ENCODE measurements at places on chromosomes 4 and X. TPM values are rescaled to one million over a fixed set of nuclear protein-coding genes. Genes with fewer than 3 reads are reported as not detected.

GRCh38 chrX:67563469-67564448 is 19.9 kb downstream of the AR start:
- H3K36me3 ChIP-seq: no peaks in the 10 kb centered on the region
- no peak overlapping the region for H3K27ac ChIP-seq
- H3K4me3 ChIP-seq: no peak overlapping the region
- no peak for DNase-seq
- H3K27me3 ChIP-seq: no peaks in the 10 kb centered on the region

DNA sequence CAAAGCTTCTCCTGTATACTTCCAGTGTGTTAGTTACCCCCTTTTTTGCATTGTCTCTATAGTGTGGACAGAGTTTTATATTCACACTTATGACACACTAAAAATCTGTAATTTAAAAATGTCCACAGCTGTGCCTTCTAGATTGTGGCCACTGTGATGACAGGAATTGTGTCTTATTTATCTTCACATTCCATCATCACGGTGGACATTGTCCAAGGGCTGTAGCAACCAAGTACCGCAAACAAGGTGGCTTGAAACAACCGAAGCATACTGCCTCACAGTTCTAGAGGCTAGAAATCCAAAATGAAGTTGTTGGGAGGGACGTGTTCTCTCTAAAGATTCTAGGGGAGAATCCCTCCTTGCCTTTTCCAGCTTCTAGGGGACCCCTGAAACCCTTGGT is 32.3 kb downstream of the CHRNA9 start:
- no peak overlapping the region for H3K27ac ChIP-seq
- no peaks in the 10 kb centered on the region for H3K27me3 ChIP-seq
- no peaks in the 10 kb centered on the region for H3K36me3 ChIP-seq

IL2RG gene
- 323 TPM for total RNA-seq

DNA sequence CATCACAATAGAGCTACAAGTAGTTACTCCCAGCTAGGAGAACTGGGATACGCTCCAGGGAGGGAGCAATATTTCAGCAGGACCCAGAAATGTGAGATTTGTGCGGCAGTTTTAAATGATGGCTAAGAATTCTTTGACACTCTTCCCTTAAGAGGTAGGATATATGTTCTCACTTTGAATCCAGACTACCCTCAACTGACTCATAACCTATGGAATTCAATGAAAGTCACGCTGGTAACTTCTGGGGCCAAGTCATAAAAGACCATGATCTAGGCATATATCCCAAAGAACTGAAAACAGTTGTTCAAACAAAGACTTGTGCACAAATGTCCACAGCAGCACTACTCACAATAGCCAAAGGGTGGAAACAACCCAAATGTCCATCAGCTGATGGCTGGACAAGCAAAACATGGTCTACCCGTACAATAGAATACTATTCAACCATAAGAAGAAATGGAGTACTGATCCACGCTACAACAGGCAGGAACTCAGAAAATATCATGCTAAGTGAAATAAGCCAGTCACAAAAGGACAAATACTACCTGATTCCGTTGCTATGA is 10.5 kb downstream of the CD99L2 start:
- no peak overlapping the region for H3K27ac ChIP-seq
- H3K36me3 ChIP-seq: no peaks in the 10 kb centered on the region
- H3K27me3 ChIP-seq: no peaks in the 10 kb centered on the region
- no peak overlapping the region for H3K4me3 ChIP-seq

ARHGAP36 gene
- not detected for total RNA-seq

GPR34 gene
- total RNA-seq: 1.5 TPM

TLR2 gene
- 0.53 TPM for total RNA-seq

DNA sequence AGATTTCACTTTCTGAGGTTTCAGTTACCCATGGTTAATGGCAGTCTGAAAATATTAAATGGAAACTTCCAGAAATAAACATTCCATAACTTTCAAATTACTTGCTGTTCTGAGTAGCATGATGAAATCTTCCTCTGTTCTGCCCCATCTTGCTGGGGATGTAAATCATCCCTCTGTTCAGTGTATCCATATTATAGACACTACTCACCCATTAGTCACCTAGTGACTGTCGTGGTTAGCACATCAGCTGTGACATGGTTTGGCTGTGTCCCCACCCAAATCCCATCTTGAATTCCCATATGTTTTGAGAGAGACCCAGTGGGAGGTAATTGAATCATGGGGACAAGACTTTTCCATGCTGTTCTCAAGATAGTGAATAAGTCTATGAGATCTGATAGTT is 125.5 kb upstream of the GIMD1 start:
- no peaks in the 10 kb centered on the region for H3K4me1 ChIP-seq
- H3K36me3 ChIP-seq: no peaks in the 10 kb centered on the region
- DNase-seq: no peak

DNA sequence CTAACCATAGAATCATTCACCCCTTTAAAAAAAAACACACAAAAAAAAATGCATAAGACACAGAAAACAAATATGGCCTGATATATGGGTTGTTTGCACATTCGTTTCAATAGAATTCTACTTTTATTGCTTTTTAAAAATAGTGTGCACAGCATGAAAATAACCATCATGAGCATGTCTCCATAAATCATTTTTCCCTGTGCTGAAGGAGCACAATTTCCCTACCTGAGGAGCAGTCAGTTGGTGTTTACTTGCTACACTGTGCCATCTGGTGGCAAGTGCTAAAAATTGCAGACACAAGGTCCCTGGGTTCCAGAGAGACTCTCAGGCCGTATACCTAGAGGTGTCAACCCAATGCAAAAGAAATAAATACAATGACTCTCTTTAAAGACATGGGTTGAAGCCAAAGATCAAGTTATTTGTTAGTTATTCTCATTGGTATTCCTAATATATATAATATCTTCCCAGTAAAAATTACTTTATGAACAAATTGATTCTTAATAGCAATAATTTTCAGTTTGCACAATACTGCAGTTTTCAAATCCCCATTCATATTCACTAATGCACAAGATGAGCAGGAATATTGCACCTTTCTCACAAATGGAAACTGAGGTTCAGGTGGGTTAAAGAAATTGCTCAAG is 551.4 kb downstream of the IQCM start:
- H3K27ac ChIP-seq: no peak overlapping the region
- no peaks in the 10 kb centered on the region for H3K4me1 ChIP-seq
- no peaks in the 10 kb centered on the region for H3K27me3 ChIP-seq
- H3K36me3 ChIP-seq: no peaks in the 10 kb centered on the region
- no peak for DNase-seq

RNF212 gene
- 1.2 TPM for total RNA-seq

POU3F4 gene
- total RNA-seq: not detected

DNA sequence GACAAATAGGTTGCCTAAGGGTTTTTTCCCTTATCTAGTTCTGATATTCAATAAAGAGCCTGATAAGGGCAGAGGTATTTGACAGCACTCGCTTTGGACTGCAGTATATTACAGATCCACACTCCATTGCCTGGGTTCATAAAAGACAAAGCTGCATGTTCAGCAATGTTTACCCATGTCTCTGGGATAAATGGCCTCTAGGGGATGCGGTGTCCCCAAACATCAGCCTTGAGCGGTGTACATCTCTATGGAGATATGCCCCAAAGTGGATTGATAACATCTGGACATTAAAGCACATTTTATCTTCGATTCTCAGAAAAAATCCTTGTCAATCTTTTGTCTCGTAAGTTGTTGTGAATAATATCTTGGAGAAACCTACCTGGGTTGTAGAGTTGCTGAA is 660.8 kb upstream of the AADAT start:
- H3K27me3 ChIP-seq: no peaks in the 10 kb centered on the region
- no peak overlapping the region for H3K27ac ChIP-seq
- H3K4me3 ChIP-seq: no peak overlapping the region
- H3K4me1 ChIP-seq: no peaks in the 10 kb centered on the region
- no peak for DNase-seq

DNA sequence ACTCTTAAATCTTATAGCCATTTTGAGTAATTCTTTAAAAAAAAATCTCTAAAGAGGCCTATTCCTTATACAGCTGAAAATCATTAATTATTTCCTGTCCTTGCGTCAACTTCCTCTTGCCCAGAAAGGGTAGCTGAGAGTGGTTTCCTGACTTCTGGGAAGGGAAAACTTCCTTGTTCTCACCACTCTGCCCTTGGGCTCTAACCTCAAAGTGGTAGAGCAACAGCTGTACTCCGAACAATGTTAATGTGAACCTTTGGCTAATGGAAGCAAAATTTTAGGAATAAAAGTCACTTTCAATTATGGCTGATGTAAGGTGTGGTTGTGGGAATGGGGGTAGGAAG is 15.3 kb downstream of the KLHL2 start:
- no peaks in the 10 kb centered on the region for H3K36me3 ChIP-seq
- H3K27me3 ChIP-seq: no peaks in the 10 kb centered on the region
- no peak for DNase-seq
- peaks cover 7% of the 10 kb centered on the region for H3K4me1 ChIP-seq

DNA sequence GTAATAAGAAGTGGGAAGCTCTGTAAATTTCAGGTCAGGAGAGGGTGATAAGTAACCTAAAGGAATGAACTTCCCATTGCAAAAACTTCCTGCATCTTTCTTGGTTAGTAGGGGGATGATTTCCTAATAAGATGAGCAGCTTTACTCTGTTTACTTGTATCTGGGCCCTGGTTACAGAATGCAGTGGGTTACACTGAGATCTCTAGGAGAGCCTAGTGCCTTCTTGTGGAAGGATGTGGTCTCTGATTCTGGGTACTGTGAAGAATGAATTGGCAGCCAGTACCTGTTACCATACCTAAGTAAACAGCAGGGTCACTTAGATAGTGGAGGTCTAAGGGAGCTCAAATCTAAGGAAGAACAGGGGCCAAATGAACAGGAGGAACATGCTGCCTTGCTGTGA is 320.6 kb downstream of the ARHGAP10 start:
- peak overlapping the region; percentile 60 for H3K27ac ChIP-seq
- H3K27me3 ChIP-seq: no peaks in the 10 kb centered on the region
- H3K36me3 ChIP-seq: no peaks in the 10 kb centered on the region
- peak overlapping the region; percentile 32 for H3K4me3 ChIP-seq
- H3K4me1 ChIP-seq: peaks cover 68% of the 10 kb centered on the region
- peak; percentile 84 for DNase-seq

DNA sequence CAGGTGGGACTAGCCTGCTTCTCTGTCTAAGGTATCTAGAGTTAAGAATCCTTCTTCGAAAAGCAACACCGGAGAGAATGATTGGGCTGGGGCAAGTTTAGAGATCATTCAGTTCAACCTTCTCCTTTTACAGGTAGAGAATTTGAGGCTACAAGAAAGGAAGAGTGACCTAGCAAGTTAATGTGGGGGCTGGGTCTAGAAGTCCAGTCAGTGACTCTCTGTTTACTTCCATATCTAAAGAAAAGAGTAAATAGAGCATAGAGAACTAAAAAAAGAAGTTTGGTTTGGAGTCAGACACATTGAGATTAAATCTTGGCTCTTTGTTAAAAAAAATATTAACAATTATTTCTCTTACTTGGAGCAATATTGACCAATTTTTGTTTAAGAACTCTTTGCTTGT is 64.1 kb upstream of the NPNT start:
- H3K4me3 ChIP-seq: no peak overlapping the region
- DNase-seq: no peak
- no peaks in the 10 kb centered on the region for H3K4me1 ChIP-seq
- no peaks in the 10 kb centered on the region for H3K36me3 ChIP-seq
- H3K27me3 ChIP-seq: no peaks in the 10 kb centered on the region

- no peaks in the 10 kb centered on the region for H3K4me1 ChIP-seq
- no peak for DNase-seq
- no peak overlapping the region for H3K27ac ChIP-seq
- H3K27me3 ChIP-seq: no peaks in the 10 kb centered on the region
- H3K4me3 ChIP-seq: no peak overlapping the region
- no peaks in the 10 kb centered on the region for H3K36me3 ChIP-seq
Observed at GRCh38 chr4:88831031-88831430, 133.4 kb upstream of the NAP1L5 start.

LIMCH1 gene
- not detected for total RNA-seq

DNA sequence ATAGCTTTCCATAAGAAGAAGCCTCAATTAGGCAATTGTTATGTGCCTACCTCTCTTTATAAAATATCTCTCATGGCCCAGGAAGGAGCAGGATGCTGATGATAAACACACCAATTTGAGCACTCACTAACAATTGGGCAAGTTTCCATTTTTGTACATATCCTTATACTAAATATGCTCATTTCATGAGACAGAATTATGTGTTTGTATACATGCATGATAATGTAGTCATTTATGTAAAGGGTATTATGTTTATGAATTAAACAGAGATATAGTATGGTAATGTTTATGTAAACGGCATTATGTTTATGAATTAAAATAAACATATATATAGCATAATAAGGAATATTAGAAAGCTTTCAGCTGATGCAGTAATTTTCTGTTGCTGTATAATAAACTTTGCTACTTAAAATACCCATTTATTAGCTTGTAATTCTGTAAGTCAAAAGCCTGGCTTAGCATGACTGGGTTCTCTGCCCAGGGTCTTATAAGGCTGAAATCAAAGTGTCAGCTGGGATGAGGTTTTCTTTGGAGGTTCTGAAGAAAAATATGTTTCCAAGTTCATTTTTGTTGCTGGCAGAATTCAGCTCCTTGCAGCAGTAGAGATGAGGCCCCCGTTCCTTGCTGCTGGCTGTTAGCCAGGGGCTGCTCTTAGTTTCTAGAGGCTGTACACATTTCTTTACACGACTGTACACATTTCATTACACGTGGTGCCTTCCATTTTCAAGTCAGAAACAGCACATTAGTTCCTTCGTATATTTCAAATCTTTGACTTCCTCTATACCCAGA is 89.0 kb downstream of the GLRA2 start:
- no peaks in the 10 kb centered on the region for H3K36me3 ChIP-seq
- DNase-seq: no peak
- no peak overlapping the region for H3K4me3 ChIP-seq
- H3K27ac ChIP-seq: no peak overlapping the region
- H3K4me1 ChIP-seq: no peaks in the 10 kb centered on the region

DNA sequence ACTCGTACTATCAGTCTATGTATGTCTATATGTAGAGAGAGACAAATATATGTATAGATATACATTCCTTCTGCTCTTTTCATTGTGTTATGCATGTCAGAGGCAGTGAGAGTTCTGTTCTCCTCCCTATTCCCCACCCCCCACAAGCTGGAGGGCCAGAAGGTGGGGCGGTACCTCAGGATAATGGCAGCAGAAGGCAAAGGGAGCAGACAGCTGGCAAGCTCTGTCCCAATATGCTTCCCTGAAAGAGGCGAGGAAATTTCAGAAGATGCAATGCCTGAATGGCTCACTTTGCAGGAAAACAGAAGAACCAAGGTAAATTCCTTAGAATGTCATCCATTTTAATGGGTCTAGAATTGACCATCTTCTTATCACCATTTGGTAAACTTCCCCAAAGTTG is 114.4 kb downstream of the NAA11 start:
- DNase-seq: no peak
- H3K4me3 ChIP-seq: no peak overlapping the region
- no peaks in the 10 kb centered on the region for H3K36me3 ChIP-seq
- H3K4me1 ChIP-seq: no peaks in the 10 kb centered on the region
- peak overlapping the region; percentile 78 for H3K27ac ChIP-seq

GRCh38 chr4:54233697-54234496 is 4.8 kb downstream of the PDGFRA start:
- H3K4me1 ChIP-seq: peaks cover 8% of the 10 kb centered on the region
- peak overlapping the region; percentile 64 for H3K4me3 ChIP-seq
- H3K27ac ChIP-seq: no peak overlapping the region
- H3K27me3 ChIP-seq: peaks cover 31% of the 10 kb centered on the region
- DNase-seq: peak; percentile 75

TLR3 gene
- 0.11 TPM for total RNA-seq
